ENCODE measurements at places on chromosomes 4 and X. TPM values are rescaled to one million over a fixed set of nuclear protein-coding genes. Genes with fewer than 3 reads are reported as not detected.

The ZDHHC15 gene
- total RNA-seq = 3.6 TPM

The PRKX gene
- 12.3 TPM for total RNA-seq

The AWAT2 gene
- not detected for total RNA-seq

The DACH2 gene
- not detected for total RNA-seq

The HDX gene
- 8.0 TPM for total RNA-seq

The GLOD5 gene
- not detected for total RNA-seq

Measured in LHCN-M2 (cell line).